ENCODE measurements at places on chromosomes 4 and X.

GRCh38 chr4:26441102-26441501 is 49.2 kb downstream of the CCKAR start:
- DNase-seq, result no peak

DNA sequence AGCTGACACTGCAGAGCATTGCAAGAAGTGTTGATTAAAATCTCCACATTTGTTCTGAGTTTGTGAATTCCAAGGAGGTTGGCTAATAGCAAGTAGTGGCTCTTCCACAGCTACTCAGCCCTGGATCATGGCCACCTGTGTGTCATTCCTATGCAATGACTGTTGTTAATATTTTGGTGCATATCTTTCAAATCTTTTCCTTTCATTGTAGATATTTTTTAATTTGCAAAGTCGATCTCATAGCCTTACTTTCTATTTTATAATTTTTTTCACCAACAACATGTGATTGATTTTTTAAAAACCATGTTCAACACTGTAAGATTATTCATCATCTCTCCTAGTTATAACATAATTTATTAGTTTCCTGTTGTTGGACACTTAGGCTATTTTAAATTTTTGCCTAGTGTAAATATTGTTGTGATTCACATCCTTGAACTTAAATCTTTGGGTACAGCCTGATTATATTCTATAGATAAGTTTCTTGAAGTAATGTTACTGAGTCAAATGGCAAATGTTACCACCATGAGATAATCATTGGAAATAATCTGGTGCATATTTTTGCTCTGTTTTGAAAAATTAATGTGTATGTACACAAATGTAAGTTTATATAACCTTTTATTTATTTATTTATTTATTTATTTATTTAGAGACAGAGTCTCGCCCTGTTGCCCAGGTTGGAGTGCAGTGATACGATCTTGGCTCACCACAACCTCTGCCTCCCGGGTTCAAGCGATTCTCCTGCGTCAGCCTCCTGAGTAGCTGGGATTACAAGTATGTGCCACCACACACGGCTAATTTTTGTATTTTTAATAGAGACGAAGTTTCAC is 17.1 kb upstream of the ARHGAP10 start:
- no peak for DNase-seq

DNA sequence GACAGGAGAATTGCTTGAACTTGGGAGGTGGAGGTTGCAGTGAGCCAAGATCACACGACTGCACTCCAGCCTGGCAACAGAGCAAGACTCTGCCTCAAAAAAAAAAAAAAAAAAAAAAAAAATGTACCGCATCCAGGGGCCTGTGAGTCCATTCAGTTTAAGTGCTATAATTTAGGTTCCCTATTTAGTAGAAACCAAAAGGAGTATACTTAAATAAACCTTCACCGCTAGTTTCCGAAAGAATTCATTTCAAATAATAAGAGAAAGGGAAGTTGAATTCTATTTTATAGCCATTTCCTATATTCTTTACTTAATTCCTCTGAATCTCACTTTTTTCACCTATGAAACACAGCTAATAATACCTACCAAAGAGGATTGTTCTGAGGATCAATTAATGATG is 20.8 kb upstream of the LRBA start:
- DNase-seq, result no peak

DNA sequence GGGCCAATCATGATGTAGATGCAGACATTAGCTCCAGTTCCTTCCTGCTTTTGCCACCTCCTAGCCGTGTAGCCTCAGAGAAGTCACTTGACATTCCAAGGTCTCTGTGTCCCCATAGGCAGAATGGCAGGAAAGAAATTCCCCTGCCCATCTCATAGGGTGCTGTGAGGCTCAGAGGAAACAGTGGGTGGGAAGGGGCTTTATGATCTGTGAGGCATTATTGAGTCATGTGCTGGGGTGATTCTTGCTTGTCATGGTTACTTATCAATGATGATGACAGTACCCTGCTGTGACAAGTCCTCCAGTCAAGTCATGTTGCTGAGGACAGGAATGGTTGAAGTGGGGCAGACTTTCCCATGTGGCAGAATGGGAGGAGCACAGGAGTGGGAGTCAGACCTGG is 63.7 kb downstream of the MSX1 start:
- no peak for DNase-seq

- no peak for DNase-seq
Measured at GRCh38 chr4:188551156-188551555, 411.9 kb downstream of the TRIML1 start.

GRCh38 chrX:130758072-130758471 is 144.9 kb downstream of the ENOX2 start:
- no peak for DNase-seq

- DNase-seq, result peak; percentile 65
Measured at GRCh38 chr4:139761461-139761860, 95.8 kb downstream of the MGST2 start.

DNA sequence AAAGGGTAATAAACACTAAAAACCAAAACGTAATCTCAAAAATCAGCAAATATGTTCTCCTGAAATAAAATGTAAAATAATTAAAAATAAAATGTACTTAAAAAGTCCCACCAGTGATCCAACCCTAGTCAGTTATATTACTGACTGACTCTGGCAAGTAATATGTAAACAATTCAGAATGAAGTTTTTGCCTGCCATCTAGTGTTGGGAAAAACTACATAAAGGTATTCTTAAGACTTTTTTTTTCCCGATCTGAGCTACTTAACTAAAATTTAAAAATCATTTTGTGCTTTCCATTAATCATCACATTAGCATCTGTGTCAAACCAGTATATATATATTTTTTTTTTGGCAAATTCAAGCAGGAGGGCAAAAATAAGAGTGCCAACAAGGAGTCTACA is 24.0 kb downstream of the RCHY1 start:
- peak; percentile 18 for DNase-seq

- DNase-seq, result no peak
Measured at GRCh38 chrX:141945426-141945825, 41.7 kb downstream of the MAGEC1 start.

DNA sequence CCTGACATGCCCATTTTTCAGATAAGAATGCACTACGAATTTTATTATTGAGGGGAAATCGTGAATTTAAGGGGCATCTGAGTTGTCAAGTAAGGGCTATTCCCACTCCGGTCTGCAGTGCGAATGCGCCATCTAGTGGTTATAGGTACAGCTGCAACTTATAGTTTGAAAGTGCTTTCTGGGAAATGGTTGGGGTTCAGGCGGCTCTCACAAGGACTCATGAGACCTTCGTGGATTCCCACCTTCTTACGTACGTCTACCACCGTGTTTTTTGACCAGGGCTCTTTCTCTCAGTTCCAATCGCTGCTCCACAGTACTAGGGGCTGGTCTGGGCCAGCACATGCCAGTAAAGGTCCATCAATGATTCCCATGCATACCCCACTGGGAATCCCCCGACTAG is 12.3 kb downstream of the MSL3 start:
- DNase-seq, result peak; percentile 76

DNA sequence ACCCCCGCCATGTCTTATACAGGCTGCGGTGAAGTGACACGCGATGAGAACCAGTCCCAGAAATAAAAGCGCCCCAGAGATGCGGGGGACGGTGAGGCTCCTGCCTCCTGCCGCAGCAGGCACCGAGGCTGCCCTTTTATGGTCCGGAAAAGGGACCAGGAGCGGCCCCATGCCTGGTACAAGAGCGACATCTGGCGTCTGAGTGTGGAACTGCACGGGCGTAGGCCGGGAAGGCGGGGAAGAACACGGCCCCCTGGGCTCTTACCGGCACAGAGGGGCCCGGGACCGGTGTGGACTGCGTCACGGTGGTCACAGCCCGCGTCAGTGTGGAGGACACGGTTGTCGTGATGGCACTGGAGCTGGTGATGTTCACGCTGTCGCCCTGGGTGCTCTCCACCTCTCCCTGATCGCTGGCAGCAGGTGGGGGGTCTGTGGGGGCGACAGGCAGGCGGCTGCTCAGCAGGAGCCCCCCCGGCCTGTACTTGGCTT is 8.9 kb upstream of the RENBP start:
- peak; percentile 29 for DNase-seq

- DNase-seq, result no peak
Measured at GRCh38 chr4:131638781-131639180, 1510.3 kb upstream of the PCDH10 start.

GRCh38 chr4:21655031-21655430 is 293.5 kb downstream of the KCNIP4 start:
- DNase-seq, result no peak

Measured in Kasumi-1 (cell line).